ENCODE measurements at places on chromosomes 11 and 22.

DNA sequence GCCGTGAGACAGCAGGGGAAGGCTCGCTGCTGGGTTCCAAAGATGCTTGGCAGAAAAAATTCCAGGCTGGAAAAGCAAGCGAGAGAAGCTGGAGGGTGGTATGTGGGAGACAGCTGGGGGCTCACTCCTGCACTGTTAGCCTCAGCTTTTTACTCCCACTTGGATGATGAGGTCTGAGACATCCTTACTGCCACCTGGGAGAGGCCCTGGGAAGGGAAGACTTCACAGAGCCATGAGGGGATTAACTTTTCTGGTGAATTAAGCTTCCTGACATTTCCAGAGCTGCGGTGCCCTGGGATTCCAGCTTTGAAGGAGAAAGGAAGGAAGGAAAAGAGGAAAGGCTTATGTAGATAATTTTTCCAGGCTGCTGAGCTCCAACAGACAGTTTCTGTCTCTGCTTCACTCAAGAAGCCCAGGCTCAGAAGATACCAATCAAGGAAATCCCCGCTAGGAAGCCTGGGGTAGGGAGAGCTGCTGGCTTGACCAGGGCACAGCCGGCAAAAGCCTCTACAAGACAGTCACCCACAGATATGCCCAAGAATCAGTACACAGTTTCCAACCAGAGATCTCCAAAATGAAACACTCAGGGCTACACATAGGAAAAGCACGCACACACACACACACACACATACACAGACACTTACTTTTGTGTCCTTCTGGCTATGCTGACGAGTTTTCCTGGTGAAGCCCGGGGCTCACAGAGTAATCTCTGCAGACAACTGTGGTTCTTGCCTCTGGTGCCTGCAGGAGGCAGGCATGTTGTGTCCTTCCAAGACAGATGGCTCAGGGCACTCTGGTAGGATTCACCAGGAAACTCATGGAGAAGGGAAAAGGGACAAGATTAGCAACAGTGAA lies 907 bp downstream of the MCHR1 start:
- no peak for DNase-seq

GRCh38 chr11:55719608-55720160 lies 53.6 kb upstream of the OR5D13 start:
- DNase-seq, result no peak

DNA sequence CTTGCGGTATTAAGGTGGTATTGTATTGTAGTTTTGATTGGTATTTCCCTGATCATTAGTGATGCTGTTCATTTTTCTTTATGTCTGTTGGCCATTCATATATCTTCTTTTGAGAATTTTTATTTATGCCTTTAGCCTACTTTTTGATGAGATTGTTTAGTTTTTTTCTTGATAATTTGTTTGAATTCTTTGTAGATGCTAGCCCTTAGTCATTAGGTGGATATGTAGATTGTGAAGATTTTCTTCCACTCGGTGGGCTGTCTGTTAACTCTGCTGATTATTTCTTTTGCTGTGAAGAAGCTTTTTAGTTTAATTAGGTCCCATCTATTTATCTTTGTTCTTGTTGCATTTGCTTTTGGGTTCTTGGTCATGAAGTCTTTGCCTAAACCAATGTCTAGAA lies 115.4 kb downstream of the VPREB1 start:
- no peak for DNase-seq

GRCh38 chr11:93850594-93851018 lies at the start of gene VSTM5:
Gene VSTM5, minus strand, starts transcription at chr11:93850618. Its CDS starts 116 bp downstream, at chr11:93850502.
- DNase-seq, result no peak

DNA sequence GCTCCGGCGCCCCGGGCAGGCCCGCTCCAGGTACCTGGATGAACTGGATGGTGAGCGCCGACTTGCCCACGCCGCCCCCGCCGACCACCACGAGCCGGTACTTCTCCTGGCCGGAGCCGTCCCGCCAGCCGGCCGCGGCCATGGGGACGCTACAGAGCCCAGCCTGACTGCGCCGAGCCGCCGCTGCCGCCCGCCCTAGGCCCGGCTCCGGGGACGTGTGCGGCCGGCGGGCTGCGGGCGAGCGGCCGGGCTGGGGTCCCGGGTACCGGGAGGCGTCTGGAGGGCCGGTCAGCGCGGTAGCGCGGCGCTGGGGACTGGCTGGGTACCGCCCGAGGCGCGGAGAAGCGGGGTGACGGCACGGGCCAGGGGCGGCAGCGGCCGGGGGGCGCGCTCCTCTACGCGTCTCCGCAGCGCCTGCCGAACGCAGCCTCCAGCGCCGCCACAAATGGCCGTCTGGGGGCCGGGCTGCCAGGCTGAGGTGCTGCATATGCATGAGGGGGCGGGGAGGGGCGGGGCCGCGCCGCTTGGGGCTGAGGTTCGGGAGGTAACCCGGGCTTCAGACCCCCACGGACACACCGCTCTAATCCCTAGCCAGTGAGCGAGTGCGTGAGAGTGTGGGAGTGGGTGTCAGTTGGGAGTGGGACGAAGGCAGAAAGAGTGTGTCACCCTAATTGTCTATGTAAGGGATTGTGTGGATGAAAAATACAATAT lies at the start of gene RRAS2:
Gene RRAS2, minus strand, starts transcription at position 455 of the 711 bp plus-strand sequence. Its CDS starts 313 bp downstream, at position 142.
- peak; percentile 31 for DNase-seq

- no peak for DNase-seq
Observed at GRCh38 chr11:1480191-1480554, 6.4 kb downstream of the MOB2 start.

GRCh38 chr11:125603207-125603606 lies 10.6 kb downstream of the STT3A start:
- DNase-seq, result no peak

- DNase-seq, result no peak
Observed at GRCh38 chr11:17077240-17077519, 287 bp downstream of the RPS13 start.

DNA sequence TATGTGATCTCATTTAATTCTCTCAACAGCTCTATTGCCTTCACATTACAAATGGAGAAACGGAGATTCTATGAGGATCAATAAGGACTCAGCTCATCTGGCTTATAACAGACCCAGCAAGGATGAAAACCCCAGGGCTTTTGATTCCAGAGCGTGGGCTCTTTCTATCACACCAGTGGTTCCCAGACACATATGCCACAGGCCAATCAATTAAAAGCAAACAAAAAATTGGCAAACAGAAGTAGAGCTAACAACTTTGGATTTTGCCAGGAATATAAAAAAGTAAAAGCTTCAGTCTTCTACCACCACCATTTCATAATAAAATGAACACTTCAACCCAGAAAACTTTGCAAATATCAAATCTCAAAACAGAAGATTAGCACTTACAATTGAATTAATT lies 71.1 kb upstream of the FAT3 start:
- DNase-seq, result no peak

DNA sequence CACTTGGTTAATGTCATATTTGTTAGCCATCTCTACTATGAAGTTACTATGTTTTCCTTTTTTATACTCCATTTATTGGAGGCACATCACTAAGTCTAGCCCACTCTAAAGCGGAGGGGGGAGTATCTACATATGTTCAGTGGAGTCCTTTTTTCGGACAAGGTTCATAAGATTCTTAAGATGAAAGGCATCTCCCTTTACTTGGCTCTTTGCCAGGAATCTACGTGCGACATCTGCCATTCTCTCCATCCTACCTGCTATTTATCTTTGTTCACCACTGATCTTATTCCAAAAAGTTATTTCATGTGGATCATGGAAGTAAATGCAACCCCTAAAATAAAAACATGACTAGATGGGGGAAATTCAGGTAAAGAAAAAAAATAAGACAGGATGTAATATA lies 77.4 kb upstream of the YWHAH start:
- DNase-seq, result no peak

DNA sequence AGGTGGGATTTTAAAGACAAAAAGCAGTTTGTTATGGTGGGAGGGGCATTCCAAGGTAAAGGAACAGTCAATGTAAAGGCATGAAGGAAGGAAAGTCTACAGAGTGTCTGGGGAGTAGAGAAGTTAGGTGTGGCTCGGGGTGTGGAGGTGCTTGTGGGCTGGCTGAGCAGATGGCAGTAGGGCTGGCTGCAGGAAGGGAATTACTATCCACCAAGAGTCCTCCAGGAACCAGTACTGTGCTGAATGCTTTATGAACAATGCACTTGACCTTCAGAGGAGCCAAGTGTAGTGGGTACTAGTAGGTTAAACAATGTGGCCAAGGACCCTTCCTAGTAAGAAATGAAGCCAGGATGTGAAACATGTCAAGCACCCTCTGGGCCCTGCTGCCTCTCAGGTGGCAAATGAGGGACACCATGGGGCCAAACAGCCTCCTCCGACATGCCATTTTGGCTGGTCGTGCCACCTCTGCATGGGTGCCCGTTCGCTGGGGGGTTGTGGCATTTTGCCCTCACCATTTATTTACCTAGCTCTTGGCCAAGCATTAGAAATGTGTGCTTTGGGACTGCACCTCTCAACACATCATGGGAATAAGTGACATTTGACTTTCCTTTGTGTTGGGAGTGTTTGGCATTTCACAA lies 123.6 kb upstream of the TENM4 start:
- no peak for DNase-seq

DNA sequence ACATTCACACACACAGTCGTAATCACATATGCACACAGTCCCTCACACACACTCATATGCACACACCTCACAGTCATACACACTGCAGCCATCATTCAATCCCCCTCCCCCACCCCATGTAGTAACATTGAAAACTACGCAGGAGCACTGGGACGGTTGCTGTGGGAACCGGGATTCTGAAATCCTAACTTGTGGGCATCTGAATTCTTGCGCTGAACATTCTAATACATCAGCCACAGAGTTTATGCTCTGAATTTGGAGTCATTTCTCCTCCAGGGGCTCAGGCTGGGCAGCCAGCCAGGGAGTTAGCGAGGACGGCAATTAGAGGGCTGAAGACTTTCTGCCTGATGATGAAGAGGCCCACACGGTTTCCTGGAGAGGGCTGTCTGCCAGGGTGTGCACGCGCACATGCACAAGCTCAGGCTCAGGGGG lies 32.7 kb downstream of the CD6 start:
- DNase-seq, result peak; percentile 73

DNA sequence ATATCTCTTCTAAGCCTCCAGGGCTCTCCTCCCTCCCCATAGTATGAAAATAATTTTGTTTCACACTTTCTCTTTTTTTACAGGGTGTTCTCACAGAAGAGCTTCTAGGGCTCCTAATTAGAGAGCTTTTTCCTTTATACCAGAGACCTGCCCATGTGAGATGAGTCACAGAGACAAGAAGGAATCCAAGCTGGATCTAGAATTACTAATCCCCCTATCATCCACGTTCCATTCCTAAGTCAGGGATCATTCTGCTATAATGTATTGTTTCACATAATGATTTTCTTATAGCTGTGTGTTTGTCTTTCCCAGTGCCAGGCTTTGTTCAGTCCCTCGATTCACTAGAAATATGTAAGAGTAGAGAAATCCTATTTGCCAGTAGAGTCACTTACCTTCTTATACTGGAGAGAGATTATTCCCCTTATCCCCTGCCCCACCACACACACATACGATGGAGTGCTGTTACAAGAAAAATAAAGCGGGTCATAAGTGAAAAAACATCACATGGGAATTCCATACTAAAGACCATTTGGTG lies 778.3 kb upstream of the LRRC4C start:
- DNase-seq, result peak; percentile 76

DNA sequence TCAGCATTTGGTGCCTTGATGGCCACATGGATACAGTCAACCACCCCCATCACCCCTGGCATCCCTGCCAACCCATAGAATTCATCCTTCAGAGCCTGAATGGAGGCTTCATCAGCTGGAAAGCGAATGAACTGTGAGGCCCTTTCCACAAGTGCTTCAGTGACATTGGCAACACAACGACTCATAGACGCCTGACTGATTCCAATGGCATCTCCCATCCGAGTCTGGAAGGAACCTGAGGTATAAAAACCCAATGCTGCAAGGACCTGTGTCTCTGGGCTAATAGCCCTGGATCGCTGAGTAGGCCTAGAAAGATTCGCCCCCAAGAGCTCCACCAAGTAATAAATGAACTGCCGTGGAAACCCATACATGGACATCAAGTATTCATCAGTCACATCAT lies 1.3 kb downstream of the HARBI1 start:
- DNase-seq, result no peak

DNA sequence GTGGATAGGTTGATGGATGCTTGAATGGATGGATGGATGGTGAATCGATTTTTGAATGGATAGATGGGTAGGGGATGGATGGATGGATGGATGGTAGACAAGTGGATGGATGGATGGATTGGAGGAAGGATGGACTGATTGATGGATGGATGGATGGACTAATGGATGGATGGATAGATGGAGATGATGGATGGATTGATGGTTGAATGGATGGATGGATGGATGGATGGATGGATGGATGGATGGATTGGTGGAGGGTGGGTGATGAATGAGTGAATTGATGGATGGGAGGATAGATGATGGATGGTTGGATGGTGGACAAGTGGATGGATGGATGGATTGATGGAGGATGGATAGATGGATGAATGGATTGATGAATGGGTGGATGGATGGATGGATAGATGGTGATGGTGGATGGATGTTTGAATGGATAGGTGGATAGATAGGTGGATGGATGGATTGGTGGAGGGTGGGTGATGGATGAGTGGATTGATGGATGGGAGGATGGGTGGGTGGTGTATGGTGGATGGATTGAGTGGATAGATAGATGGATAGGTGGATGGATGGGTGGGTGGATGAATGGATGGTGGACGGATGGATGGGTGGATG lies 1140.9 kb downstream of the BRD1 start:
- DNase-seq, result no peak

DNA sequence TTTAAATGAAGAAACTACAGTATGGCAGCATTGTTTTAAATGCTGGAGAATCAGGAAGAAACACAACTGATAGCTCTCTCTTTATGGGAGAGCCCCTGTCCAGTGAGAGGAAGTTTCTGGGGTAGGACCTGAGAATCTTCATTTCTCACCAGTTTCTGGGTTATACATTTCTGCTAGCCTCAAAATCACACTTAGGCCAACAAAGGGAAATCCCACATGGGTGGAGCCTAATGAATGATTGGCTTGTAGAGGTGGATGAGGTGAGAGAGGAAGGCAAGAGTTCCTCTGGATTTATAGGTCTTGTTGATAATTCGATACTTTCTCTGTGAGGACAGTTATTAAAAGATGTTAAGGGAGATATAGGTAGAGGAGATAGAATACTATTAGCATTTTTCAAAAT lies 1397.3 kb upstream of the TENM4 start:
- no peak for DNase-seq

Data from fibroblast of skin of left biceps (primary cell).